ENCODE measurements at places on chromosomes 1 and 21. TPM values are rescaled to one million over a fixed set of nuclear protein-coding genes. Genes with fewer than 3 reads are reported as not detected.

GRCh38 chr1:223001653-223002634 lies 141.1 kb downstream of the TLR5 start:
- DNase-seq = no peak
- H3K27me3 ChIP-seq = no peaks in the 10 kb centered on the region
- H3K4me3 ChIP-seq = no peak overlapping the region
- H3K4me1 ChIP-seq = no peaks in the 10 kb centered on the region
- no peak overlapping the region for H3K27ac ChIP-seq

DNA sequence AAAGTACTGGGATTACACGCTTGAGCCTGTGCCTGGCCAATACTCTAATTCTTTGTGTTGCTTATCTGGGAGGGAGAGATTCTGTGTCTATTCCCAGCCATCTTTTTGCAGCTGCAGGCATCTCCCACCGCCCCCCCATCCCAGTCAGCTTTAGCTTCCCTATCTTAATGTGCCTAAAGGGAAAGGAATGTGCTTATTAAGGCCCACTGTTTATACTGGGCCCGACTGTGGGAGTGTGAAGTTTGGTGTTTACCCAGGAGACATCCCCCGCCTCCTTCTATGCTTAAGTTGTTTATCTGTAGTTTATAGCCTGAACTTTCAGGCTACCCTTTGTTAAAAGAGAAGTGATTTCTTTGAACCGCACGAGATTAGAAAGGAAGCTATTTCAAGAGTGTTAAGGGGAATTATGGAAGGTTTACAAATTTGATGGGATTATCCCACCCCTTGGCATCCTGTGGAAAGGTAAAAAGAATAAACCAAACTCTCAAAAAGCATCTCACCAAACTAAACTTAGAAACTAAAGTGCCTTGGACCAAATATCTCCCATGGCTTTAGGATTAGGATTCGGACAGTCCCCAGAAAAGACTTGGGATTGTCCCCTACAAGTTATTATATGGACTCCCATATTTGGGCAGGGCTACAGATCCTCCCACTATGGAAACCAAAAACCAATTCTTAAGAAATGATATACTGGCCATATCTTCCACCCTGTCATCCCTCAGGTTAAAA lies 25.5 kb upstream of the ZNF496 start:
- no peak for DNase-seq
- H3K27me3 ChIP-seq = no peaks in the 10 kb centered on the region
- H3K27ac ChIP-seq = no peak overlapping the region
- no peak overlapping the region for H3K4me3 ChIP-seq
- peaks cover under 1% of the 10 kb centered on the region for H3K4me1 ChIP-seq
- no peaks in the 10 kb centered on the region for H3K36me3 ChIP-seq

The GUCA2B gene
- not detected for total RNA-seq

The CYYR1 gene
- 0.12 TPM for total RNA-seq

The EGLN1 gene
- total RNA-seq = 27.1 TPM

The ANGPTL3 gene
- total RNA-seq = 0.07 TPM

The CSMD2 gene
- 0.22 TPM for total RNA-seq
